ENCODE measurements at places on chromosomes 5 and 9.

- DNase-seq = no peak
Observed at GRCh38 chr5:7500256-7500655, 104.3 kb downstream of the ADCY2 start.

DNA sequence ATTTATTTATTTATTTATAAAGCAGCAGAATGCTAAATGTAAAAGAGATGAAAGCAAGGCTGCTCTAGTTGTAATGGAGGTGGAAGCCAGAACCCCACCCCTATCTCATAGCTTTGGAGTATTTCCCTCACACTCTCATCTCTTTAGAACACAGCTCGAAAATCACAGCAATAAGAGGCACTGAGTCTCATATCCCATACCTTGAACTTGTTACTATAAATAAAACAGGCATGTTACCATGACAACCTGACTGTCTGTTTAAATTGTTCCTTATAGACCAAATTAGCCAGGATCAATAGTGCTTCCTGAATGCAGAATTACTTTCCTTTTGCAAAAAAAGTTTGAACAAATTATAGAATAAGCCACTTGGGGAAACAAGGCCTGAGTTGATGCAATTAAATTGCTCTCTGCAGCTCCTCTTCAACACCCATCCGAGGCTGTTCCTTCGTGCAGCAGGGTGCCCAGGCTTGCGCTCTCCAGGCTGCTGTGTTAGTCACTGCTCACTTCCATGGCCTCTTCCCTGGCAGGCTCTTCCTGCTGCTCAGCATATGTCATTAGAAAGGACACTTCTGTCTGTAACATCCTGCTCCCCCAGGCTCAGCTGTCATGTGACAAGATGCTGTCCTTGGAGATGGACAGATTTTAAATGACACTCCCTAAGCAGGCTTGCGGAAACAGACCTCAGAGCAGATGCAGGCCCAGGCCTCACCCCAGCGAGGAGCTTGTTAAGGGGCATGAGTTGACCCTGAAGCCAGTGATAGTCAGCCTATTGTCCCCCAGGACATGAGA lies 120.2 kb downstream of the CARTPT start:
- no peak for DNase-seq

- peak; percentile 85 for DNase-seq
Observed at GRCh38 chr5:134227259-134227658, 1.4 kb upstream of the PPP2CA start.

DNA sequence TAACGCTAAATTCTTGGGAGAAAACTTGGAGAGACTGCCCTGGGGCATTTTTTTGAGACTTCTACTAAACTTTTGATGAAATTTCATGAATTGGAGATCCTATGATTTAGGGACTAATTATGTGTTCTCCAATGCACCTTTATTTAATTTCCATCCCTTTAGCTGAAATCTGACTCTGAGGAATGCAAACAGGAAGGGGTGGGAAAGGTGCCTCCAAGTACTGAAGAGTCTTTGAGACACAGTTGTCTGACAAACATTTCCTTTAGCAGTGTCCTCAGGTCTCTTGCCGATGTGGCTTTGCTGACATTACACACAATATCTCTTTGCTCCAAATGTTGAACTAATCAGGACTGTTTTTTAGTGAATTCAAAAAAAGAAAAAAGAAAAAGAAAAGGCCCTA lies 76.9 kb downstream of the LIX1 start:
- no peak for DNase-seq

Measured in hematopoietic multipotent progenitor cell treated with erythropoietin and hydrocortisone succinate and interleukin-3 and kit ligand, for 4 days (in vitro differentiated cells).